ENCODE measurements at places on chromosomes 12 and 14.

GRCh38 chr12:121794534-121795033 lies 1.1 kb upstream of the RHOF start:
- peak; percentile 42 for DNase-seq

DNA sequence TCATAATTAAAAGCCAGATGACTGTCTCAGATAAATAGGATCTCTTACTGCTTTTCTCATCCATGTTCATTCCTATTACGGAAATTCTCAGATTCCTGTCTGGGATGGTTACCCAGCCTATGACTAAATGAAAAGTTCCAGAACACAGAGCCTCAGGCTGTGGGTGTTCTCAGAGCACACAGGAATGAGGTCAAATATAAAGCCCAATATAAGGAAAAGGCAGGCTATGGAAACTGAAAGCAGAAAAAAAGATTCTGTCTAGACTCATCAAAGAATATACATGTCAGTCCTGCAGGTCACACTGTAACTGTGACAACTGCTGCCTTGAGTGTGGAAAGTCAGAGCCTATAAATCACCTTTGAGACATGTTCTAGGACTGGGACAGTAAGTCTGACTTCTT lies 64.3 kb downstream of the DCAF5 start:
- no peak for DNase-seq

DNA sequence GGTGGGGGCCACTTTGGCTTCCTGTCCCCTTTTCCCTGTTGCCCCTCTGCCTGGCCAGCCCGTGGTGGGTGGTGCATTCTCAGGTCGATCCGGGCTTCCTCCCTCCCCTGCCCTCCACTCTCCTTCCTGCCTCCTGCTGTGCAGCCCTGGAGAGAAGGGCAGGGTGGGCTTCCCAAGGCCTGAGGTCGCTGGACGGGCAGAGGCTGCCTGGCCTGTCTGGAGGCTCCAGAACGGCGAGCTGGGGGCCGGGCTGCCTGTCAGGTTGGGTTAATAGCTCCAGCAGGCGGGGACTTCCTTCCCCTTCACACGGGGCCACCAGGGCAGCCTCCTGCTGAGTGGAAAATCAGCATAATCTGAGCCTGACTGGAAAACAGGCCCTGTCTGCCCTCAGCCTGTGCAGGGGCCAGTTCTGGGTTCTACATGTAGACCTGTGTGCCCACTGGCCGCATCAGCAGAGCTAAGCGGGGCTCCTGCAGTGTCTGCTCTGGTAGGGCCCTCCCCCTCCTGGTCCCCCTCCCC lies 11.3 kb downstream of the KIF26A start:
- DNase-seq: no peak

- DNase-seq: peak; percentile 39
Measured at GRCh38 chr12:49094160-49094974, at the start of gene DHH. Gene DHH (minus strand): TSS chr12:49094801. CDS start chr12:49094512, 289 bp downstream.
